CD4-positive, alpha-beta T cell treated with Interleukin-15 for 4 hours (primary cell): ENCODE measurements at places on chromosomes 7 and 10.

DNA sequence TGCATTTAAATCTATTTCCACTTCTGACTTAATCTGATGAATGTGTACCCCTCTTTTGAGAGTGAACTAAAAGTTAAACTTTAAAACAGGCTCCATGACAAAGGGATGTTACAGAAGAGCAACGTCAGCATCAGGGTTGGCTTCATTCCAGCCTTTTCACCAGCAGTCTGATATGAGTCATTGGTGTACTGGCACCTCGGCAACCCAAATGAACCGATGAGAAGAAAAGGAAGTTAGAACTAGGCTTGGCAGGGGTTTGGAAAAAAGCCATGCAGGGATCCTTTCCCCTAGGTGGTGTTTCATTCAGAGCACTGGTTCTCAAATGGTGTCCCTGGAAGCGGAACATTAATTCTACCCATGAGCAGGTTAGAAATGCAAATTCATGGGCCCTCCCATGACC, 53.6 kb downstream of the SEC61G start:
- no peak for DNase-seq

- no peak for DNase-seq
These were observed 464.7 kb upstream of the CELF2 start for GRCh38 chr10:10552948-10553347.

DNA sequence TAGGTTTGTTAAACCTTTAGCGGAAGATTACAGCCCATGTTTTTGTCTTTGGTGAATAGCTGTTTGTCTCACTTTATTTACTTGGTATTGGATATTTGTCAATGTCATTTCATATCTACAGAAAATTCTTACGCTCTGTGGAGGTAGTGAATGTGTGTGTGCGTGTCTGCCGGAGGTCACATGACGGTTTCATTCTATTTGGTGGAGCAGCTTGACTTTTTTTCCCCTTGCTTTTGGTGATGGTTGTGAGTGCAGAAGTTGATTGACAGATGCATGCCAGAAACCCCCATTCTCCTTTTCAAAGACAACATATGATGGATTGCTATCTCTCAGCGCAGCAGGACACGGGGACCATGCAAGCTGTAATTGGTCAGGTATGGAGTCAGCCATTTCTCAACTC, at the start of gene POU6F2:
POU6F2 (plus strand) TSS at position 225 of the 400 bp plus-strand sequence; CDS start at position 270, 45 bp downstream.
- no peak for DNase-seq

DNA sequence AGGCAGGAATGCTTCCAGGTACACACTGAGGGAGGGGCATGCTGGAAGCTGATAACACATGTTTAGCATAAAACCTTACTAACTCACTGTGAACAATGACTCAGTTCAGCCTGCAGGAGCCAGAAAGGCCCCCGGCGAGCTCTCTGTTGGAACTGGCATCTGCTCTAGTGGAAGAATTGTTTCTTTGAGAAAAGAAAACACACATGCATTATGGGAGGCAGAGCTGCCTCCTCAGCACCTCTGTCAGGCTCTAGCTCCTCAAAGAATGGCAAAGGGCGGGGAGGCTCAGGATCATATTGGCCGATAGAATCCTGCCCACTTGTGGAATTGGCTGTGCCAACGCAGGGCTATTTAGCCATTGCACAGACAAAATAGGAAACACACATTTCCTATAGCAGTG, 338.3 kb downstream of the CXCL12 start:
- DNase-seq: no peak

DNA sequence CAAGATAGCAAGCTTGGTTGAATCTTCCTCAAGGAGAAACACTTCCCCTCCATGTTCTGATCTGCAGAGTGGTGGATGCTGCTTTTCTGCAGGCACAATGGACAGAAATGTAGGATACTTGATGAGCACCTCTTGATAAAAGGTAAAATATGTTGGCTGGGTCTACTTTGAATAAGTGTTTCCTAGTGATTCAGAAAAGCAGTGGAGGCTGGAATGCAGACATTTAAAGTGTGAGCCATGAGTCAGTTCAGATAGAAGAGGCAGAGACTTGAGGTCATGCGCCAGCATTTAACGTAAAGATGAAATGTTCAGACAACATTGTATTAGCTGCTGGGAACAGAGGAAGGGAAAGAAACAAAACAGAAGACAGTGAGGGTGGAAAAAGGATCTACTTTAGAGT, 403.1 kb downstream of the ADRA2A start:
- no peak for DNase-seq

DNA sequence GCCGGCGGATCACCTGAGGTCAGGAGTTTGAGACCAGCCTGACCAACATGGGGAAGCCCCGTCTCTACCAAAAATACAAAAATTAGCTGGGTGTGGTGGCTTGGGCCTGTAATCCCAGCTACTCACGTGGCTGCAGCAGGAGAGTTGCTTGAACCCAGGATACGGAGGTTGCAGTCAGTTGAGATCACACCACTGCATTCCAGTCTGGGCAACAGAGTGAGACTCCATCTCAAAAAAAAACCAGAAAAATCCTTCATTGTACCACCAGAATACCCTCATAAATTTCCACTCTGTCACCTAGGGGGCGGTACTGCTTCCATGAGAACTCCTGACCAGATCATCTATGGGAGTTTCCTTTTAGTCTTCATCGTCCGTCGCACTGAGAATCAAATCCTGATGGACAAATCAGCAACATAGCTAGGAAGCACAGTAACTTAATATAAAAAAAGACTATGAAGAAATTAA, 225.8 kb upstream of the KLF14 start:
- DNase-seq: peak; percentile 54

GRCh38 chr10:132836248-132836831, 50.4 kb upstream of the NKX6-2 start:
- DNase-seq: no peak
